AG20443 (cell line): ENCODE measurements at places on chromosomes 11 and 22.

DNA sequence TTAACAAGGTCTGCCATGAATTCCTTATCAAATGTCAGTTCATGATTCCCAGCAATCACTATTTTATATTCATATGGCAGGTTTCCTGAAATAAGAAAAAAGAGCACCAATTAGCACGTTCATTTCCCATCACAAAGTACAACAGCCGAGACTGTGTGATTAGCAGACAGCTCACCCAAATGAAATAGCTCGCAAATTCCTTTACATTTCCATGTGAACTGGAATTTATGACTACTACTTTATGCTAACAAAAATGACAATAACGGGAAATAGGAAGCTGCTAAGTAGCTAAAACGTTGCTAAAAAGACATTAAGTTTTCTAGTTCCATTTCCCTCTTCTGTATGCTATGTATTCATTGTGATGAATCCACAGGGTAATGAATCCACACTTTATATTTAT lies 90.7 kb downstream of the MPPED2 start:
- DNase-seq, result no peak

DNA sequence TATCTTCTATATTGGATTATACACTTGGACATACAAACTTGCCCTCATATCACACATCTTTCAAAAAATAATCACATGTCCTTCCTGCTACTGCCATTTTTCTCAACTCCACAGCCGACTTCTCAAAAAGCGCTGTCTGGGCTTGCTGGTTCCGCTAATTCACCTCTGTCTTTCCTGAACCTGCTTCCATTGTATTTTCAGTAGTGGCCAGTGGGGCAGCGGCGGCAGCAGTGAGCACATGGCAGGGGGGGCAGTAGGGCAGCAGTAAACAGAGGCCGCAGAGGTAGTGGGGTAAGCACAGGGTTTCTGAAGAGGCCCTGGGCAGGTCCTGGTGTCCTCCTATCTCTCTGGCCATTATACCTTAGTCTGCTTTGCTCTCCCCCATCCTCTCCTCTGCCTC lies 126.3 kb downstream of the RRAS2 start:
- DNase-seq, result no peak

DNA sequence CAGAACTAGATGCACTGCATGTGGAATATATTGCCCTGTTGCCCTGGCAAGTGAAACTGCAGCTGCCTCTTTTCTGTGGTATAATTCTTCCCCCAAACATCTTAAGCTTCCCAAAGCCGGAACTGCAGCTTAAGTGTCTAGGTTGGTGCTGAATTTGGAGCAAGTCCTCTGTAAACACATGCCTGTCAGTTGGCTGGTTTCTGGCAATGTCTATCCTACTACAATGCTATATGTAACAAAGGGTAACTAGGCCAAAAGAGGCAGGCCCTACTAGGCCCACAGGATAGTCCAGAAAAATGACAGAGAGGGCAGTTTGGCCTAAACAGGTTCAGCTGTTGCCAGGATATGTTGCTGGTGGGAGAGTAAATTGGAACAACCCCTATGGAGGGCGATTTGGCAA lies 27.9 kb downstream of the ASCC2 start:
- no peak for DNase-seq

DNA sequence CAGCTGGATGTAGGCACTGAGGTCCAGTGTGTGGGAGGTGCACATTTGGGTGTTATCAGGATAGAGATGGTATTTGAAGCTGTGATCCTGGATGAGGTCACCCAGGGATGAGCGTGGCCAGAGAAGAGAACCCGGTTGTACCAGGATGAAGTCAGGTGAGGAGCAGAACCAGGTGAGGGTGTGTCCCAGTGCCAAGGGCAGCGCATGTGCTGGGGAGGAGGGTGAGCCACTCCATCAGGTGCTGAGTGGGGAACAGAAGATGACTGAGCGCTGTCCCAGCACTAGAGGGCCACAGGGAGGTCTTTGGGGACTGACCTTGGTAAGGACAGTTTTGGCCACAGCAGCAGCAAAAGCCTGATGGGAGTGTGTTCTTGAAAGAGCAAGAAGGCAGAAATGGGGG lies 2.7 kb downstream of the ARL2 start:
- DNase-seq, result no peak

- DNase-seq, result no peak
These were observed 17.5 kb upstream of the OR10W1 start for GRCh38 chr11:58285483-58286040.

DNA sequence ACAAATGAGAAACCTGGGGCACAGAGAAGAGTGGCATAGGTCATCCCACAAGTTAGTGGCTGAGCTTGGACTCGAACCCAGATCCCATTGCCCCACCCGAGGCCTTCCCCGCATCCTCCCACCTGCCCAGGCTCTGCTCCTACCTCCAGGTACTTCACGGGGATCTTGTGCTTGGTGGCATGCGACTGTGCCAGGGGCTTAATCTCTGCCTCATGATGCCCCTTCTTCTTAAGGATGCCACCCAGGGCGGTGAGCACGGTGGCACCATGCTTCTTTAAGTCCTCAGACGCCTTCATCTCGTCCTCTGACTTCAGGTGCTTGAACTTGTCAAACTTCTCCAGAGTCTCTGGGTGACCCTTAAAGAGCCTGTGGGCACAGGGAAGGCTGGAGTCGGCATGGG lies 6.4 kb downstream of the MB start:
- no peak for DNase-seq
